ENCODE measurements at places on chromosomes 4 and X.

- DNase-seq, result no peak
These were observed 20.2 kb downstream of the RAB9B start for GRCh38 chrX:103811858-103812257.

DNA sequence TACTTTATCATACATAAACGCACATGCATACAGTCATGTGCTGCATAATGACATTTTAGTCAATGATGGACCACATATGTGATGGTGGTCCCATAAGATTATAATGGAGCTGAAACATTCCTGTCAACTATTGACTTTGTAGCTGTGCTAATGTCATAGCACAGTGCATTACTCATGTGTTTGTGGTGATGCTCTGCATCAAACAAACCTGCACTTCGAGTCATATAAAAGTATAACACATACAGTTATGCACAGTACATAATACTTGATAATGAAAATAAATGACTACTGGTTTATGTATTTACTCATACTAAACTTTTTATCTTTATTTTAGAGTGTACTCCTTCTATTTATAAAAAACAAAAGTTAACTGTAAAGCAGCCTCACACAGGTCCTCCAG is 60.5 kb upstream of the MCUB start:
- no peak for DNase-seq

DNA sequence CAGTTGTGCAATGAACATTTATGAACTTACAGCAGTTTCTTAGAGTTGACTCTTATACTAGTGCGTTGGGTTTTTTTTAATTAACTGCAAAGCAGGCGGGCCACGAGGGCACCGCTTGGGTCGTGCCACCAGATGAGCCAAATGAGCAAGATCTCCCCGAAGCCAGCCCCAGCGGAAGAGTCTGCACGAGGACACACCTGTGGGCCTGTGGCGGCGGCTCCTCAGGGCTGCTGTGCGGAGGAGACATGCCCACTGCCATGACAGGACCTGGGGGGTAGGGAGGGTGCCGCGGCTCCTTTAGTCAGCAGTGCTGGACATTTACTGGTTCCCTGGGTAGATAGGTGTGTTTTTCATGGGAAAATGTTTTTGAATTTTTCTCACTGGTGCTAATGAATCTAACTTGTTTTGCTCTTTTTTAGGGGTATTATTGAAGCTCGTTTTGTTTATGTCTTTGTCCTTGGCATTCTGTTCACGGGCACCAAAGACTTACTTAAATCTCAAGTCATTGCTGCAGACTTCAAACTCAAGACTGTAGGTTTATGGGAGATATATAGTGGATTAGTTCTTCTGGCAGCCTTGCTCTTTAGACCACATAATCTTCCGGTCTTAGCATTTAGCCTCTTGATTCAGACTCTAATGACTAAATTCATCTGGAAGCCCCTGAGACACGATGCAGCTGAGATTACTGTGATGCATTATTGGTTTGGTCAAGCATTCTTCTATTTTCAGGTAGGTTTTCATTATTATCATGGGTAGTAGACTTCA is 31.2 kb downstream of the PIGG start:
- DNase-seq, result no peak

- DNase-seq, result no peak
These were observed 149.0 kb downstream of the POU4F2 start for GRCh38 chr4:146787731-146788130.

GRCh38 chrX:9665113-9665512 is 100.5 kb downstream of the GPR143 start:
- DNase-seq, result no peak

DNA sequence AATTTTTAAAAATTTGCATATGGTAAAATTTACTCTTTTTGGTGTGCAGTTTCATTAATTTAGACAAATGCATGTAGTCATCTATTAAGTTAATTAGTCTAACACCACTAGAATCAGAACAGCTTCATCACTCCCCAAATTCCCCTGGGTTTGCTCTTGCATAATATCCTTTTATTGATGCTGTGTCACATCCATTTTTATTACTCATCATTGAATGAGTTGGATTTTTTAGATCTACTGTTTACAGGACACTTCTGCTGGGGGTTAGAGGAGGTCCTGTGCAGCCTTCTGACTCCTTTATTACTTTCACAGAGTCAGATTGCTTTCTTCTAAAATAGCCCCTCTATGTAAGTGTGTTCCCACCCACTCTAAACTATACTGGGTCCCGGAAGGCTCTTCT is 65.9 kb downstream of the MTHFD2L start:
- DNase-seq, result no peak

GRCh38 chr4:100842856-100843255 is 325.0 kb upstream of the EMCN start:
- no peak for DNase-seq

DNA sequence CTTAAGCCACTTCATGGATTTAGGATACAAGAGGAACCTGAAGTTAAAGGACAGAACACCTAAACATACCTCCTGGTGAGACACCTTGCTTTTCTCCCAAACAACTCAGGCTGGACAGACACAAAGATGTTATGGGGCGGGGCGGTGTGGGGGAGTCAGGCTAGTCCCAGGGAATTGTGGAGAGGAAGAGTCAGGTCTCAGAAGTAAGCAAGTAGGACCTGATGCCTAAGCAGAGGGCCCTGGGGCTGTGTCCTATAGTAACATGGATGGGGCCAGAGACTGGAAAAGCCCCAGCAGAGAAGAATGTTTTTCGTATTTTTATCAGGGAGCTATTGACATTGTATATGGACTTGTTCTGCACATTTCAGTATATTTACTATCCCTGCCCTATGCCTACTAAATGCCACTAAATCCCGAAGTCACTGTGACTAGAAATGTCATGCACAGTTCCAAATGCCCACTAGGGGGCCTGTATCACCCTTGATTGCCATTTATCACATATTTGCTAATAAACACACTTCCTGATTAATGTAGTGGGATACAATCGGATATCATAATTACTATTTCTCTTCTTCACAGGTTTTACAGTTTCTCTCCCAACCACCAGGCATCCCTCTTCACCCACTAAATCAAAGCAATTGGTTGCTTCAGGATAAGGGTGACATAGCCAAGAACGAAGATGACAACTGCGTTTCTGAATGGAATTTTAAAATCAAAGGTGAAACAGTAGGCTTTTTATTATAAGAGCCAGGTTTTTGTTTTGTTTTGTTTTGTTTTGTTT is 23.8 kb upstream of the ARHGAP10 start:
- DNase-seq, result peak; percentile 70

GRCh38 chrX:15856222-15856587 is 1.6 kb upstream of the AP1S2 start:
- no peak for DNase-seq

- no peak for DNase-seq
These were observed at the start of gene NR0B1 for GRCh38 chrX:30309139-30309571. NR0B1 (minus strand) TSS chrX:30309390; CDS start chrX:30309363, 27 bp downstream.

GRCh38 chrX:21132686-21133393 is 241.4 kb upstream of the CNKSR2 start:
- no peak for DNase-seq

- DNase-seq, result no peak
These were observed 1123.7 kb upstream of the PABPC4L start for GRCh38 chr4:135325264-135325663.

DNA sequence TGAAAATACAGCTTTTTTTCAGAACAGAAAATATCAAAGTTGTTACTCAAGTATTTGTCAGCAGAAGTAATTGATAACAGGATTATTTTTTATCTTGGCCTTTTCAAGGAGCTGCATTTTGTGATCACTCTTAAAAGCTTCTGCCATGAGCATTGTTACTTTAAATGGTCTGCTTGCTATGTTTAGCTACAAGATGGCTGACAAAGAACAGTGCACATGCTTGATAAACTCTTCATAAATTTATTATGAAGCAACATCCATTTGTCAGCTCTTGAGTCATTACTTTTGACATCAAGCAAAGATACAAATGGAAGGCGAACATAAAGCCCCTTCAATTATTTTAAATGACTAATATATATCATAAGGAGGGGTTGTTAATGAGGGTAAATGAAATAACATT is 205.4 kb upstream of the RPS6KA3 start:
- DNase-seq, result no peak

DNA sequence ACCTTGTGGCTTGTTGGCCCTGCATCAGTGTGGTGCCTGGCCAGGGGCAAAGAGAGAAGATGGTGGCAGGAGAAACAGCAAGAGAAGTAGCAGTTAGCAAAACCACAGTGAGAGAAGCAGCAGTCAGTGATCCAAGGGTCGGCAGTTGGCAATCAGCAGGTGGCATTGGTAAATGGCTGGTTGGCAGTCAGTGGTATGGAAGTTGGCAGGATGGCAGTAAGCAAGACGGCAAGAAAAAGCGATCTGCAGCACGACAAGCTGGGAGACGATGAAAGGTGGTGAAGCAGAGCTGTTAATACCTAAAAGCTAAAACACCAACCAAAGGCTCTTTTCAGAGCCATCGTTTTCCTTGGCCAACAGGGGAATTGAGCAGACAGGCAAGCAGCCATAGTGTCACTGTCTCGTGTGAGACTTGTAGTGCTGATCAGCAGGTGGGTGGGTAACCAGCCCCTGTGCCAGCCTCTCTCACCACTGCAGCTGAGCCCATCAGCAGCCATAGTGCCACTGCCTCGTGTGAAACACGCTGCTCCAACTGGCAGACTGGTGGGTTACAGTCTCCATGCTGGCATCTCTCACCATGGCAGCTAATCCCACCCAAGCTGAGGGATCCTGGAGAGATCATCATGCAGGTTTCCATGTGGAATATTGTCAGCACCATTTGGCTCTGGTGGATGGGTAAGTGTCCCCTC is 2078.4 kb downstream of the PCDH7 start:
- no peak for DNase-seq

- no peak for DNase-seq
These were observed 161.7 kb upstream of the NAP1L5 start for GRCh38 chr4:88859191-88859812.

DNA sequence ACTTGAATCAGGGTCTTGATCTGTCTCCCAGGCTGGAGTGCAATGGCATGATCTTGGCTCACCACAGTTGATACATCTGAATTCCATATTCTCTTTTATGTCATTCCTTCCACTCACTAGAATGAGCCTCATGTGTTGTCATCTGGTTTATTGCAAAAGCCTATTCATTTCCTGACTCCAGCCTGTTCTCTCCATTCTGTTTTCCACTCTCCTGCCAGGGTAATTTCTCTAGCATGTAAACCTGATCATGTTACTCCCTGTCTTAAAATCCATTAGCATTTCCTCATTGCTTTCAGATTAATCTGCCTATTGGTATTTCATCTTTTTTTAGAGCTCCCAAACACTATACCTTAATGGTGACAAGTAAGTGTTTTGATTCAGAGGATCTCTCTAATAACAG is 4.3 kb upstream of the DDX60L start:
- DNase-seq, result no peak

DNA sequence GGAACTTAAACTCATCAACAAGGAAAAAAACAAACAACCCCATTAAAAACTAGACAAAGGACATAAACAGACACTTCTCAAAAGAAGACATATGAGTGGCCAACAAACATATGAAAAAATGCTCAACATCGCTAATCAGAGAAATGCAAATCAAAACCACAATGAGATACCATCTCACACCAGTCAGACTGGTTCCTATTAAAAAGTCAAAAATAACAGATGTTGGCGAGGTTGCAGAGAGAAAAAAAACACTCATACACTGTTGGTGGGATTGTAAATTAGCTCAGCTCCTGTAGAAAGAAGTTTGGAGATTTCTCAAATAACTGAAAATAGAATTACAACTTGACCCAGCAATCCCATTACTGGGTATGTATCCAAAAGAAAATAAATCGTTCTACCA is 28.7 kb downstream of the APLN start:
- DNase-seq, result no peak

GRCh38 chr4:15945516-15945915 is 7.0 kb upstream of the FGFBP1 start:
- DNase-seq, result no peak

GRCh38 chr4:42671431-42672194 is 14.7 kb upstream of the ATP8A1 start:
- peak; percentile 66 for DNase-seq

DNA sequence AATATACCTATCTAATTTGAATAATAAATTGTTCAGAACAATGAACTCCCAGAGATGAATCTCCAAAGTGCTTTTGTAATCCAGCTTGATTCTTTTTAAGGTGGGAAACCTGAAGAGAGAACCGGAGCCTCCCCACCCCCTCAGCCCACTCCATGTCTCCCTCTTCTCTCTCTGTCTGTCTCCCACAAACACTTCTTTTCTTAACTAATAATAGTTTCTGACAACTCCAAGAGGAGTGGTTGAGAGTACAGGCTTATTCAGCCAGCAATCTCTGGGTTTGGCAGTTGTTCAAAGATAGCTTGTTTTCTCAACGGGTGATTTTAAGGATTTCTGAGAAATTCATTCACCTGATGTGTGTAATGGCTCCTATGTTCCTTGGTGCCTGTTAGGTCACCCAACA is 23.4 kb downstream of the PPP4R3C start:
- DNase-seq, result no peak

DNA sequence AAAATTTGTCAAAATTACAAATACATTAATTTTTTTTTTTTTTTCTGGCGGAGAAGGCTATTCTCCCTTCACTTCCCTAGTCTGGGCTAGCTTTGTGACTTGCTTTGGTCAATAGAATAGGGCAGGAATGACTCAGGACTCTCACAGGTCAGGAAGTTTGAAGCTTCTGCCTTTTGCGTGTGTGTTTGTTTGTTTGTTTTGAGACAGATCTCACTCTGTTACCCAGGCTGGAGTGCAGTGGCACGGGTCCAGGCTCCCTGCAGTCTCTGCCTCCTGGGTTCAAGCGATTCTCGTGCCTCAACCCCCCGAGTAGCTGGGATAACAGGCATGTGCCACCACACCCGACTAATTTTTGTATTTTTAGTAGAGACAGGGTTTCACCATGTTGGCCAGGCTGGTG is 55.9 kb upstream of the USP9X start:
- no peak for DNase-seq

GRCh38 chr4:44368413-44369167 is 80.0 kb downstream of the KCTD8 start:
- DNase-seq, result no peak

DNA sequence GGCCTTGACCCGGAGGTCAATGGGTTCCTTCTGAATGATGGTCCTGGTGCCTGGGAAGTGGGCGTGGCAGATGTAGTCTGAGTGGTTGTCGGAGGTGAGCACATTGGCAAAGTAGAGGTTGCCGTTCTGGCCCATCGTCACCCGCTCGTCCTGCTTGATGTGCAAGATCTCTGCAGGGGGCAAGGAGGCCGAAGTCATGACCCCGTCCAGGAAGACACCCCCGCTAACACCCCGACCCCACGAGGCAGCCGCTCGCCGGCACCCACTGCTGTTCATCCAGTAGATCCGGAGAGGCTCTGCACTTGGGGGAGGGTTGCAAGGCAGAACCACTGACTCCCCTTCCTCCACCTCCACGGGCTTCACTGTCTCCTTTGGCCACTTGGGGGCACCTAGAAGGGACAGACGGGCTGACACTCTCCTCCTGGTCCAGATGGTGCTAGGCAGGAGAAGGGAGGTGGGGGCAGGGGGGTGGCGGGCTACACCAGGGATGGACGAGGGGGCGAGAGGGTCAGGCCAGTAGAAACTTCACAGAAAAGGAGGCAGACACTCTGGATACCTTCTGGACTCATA is 15.1 kb downstream of the L1CAM start:
- DNase-seq, result no peak

GRCh38 chrX:26925088-26925487 is 538.1 kb downstream of the PPP4R3C start:
- DNase-seq, result no peak
